AG09319 (cell line): ENCODE measurements at places on chromosomes 2 and 18.
A peak's percentile ranks its signal among the peaks of the same experiment; 100 is the strongest.

DNA sequence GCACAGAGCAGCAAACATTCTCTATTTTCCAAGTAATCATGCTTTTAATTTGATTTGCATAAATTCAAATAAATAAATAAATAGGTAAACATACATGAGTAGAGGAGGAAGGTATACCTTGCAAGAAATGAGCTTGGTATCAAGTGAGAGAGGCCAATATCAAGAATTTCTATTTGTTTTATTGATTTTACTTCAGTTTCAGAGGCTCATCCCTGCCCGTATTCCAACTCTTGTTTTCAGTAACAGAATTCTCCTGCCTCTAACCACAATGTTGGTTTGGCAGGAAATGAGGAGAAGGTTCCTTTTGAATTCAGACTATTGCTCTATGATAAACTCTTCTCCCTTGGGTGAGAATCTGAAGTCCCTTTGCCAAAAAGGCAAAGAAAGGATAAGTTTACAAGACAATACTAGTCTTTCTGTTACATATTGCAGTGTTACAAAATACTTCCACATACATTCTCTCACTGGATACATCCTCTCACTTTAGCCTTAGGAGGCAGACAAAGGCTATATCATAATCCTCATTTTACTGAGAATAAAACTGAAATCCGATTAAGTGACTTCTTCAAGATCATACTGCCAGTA is 68.3 kb upstream of the ZNF397 start:
- no peak for DNase-seq

DNA sequence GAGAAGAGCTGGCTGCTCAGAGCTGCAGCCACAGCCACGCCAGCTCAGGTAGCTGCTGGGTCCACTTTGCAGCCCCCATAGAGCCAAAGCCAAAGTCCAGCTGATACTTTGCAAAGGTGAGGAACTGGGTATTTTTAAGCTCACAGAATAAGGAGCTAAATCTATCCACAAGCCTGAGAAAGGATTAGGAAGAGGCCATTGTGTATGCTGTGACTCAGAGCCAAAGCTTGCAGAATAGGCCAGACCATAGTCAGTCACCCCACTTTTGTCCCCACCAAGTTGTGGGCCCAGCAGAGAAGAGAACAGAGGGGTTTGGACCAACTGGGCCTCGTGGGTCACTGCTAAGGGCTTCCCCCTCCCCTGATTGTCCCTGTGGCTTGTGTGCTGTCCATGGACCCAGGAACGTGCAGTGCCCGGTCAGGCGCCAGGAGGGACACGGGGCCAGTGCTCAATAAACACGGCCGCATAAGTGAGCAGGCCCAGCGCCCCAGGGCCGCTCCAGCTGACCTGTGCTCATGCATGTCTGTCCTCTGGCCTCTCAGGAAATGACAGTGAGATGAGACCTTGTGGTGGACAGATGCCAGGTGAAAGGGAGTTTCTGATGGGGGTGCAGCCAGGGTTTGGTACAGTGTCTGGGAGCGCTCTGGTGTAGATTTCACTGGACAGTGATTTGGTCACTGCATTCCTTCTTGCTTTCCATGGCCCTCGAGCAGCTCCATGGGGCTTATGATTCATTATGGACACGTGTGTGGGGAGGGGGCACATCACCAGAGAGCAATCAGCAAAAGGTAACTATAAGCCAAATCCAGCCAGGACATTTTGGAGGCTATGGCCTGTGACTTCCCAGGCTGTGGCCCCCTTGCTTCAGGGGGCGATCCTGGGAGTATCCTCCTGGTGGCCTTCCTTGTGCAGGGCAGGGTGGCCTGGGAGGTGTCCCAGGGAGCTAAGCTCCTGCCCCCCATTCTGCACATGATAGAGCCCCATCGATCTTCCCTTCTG is 31.3 kb downstream of the MAL start:
- no peak for DNase-seq

DNA sequence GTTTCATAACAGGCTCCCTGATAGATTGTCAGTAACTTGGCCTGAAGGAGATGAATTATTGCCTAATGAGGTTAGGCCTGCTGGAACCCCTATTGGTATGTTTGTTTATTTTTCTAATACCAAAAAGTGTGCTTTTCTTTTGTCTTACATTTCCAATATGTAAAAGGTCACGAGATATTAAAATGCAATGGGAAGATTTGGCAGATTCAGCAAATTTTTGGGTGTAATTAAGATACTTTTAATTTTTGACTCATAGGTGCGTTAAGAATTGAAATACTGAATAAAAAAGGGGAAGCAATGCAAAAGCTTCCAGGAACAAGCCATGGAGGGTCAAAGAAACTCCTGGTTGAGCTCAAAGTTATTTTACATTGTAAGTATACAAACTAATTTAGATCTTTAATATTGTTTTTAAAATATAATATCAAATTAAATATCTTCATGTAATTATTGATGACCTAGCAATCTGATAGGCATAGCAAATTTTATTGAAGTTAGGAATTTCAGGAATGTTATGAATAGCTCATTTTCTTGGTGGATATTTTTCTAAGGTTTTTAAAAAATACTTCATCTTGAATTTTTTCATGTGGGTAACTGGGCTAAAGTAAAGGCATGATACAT is 52.1 kb downstream of the SMCHD1 start:
- DNase-seq = no peak

GRCh38 chr2:236823963-236824362 is 254.3 kb downstream of the ACKR3 start:
- no peak for DNase-seq

DNA sequence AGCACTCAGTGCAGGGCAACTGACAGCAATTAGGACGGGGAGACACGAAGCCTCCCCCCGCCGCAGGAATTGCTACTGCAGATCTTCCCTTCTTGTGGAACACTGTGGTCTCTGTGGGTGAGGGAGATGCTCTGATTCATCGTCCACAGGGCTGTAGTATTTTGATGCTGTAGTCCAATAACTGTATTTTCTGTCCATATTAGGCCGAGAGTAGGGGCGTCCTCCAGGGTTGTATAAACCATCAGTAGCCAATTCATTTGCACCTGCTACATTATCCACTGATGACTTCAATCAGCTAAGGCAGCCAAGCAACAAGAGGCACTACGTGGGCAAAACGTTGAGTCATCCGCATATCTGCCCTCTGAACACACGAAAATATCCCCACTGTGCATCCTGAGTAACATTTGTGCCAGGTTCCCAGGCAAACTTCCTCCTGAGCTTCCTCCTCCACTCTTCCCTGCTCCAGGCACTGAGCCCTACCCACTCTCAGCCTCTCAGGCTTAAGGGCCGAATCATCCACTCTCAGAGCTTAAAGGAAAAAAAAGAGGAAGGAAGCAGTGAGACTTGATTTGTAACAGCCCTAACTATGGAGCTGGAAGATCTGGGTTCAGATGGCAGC is 62.1 kb downstream of the LBH start:
- DNase-seq = peak; percentile 24

GRCh38 chr2:108145557-108146326 is 94.0 kb upstream of the SULT1C3 start:
- no peak for DNase-seq
